ENCODE measurements at places on chromosomes 2 and 18.

- DNase-seq = no peak
Observed at GRCh38 chr18:13223311-13224143, 5.0 kb downstream of the LDLRAD4 start.

DNA sequence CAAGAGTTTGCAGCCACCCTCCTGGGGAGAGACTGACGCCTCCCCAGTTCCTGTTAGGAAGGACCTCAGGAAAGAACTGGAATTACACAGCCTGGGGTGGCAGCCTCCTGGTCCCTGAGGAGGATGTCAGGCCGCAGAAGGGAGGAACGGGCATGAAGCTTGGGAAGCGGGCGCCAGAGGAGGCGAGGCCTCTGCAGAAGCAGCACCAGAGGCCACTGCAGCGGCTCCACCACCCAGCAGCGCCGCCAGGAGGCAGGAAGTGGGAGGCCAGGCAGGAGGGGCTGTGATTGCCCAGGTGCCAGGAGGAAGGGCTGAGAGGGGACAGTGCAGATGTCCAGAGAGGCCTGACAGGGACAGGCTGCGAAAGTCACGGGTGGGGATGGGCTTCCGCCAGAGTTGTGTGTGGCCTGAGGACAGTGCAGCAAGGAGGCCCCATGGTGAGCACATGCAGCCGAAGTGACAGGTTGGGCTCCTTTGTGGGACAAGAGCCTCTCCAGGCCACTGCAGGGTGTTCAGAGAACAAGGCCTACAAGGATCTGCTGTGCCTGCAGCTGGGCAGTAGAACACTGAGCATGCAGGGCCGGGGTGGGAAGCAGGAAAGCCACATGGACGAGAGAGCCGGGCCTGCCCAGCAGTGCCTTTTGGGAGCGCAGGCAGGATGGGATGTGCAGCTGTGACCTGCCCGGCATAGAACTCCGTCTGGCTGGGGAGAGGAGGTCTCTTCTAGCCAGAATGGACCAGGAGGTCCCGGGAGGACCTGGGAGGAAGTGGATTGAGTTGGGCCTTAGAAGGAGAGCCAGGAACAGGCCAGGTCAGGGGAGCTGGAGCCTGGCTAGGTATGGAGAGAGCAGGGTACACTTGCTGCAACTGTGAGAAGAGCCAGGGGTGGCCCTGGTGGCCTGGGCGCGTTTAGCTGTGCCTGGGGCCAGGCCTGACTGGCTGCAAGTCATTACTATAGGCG lies 39.1 kb upstream of the ALPP start:
- no peak for DNase-seq

DNA sequence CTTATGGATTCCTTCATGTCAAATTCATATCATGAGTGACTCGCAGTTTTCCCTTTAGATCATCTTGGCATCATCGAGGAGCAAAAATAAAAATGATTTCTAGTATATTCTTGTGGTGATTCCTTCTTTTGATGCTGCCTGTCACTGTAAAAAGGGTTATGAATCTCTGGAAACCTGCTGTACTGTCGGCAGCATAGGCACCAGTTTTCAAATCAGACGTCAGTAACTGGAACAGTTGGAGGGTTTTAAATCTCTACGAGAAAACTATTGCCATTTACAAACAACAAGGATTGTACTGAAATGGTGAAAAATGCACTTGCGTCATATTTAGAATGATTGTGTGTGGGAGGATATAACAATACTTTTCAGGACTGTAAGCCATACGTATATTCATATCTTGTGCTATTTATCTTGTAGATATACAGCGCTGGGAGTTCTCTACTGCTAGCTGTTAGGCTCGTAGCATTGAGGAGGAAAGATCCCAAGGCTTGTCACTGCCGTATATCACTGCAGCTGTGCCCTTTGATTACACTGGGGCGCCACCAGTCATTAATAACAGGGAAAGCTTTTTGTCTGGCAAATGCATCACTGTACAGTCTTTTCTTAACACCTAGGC lies 320.7 kb downstream of the MTX2 start:
- no peak for DNase-seq

DNA sequence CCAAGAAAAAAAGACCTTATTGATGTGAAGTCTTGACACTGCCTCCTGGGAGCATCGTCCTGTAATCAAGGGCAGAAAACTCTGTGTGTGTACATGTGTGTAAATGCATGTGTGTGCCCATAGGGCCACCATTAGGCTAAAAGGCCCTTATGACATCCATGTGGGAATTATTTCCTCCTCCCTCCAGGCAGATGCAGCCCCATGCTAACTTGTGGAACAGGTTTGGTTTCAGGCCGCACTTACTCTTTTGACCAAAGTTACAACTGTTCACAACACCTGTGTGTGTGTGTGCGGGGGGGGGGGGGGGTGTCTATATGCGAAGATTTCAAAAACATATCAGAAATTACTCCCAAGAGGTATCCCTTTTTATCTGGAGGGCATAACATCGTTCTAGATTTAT lies 87.4 kb upstream of the SLC14A2 start:
- DNase-seq = no peak

DNA sequence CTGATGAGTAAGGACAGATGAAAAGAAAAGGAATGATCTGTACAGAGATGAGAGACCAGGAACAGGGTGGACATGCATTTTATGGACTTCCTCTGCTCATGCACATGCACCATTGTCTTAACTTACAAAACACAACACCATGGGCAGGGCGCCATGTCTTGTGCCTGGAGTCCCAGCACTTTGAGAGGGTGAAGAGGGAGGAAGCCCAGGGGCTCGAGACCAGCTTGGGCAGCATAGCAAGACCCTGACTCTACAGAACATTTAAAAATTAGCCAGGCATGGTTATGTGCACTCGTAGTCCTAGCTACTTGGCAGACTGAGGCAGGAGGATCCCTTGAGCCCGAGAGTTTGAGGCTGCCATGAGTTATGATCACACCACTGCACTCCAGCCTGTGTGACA lies 86.9 kb downstream of the ZFP36L2 start:
- no peak for DNase-seq

DNA sequence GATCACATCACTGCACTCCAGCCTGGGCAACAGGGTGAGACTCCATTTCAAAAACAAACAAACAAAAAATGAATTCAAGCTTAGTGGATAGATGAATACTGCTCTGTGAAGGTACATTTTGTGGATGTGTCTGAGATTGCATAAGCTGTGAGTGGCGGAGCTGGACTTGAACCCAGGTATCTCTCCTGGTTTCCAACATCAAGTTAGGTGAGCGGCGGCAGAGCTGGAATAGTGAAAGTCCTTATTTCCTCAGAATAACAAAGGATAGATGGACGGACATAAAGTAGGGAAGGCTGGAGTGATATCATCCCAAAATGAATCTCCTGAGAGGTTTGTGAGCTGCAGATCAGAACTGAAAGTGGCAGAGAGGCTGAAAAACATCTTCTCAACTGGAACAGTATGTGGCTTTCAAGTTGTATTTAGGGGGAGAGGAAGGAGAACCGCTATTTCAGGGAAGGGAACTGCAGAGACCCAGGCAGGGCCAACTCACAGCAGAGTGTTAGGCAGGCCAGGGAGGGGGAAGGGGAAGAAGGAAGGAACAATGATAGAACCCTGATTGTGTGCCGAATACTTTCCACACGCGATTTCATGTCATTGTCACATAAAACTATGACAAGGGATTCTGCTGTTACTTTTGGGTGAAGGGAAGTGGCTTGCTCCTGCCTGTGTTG lies 106.2 kb downstream of the LPIN1 start:
- no peak for DNase-seq

DNA sequence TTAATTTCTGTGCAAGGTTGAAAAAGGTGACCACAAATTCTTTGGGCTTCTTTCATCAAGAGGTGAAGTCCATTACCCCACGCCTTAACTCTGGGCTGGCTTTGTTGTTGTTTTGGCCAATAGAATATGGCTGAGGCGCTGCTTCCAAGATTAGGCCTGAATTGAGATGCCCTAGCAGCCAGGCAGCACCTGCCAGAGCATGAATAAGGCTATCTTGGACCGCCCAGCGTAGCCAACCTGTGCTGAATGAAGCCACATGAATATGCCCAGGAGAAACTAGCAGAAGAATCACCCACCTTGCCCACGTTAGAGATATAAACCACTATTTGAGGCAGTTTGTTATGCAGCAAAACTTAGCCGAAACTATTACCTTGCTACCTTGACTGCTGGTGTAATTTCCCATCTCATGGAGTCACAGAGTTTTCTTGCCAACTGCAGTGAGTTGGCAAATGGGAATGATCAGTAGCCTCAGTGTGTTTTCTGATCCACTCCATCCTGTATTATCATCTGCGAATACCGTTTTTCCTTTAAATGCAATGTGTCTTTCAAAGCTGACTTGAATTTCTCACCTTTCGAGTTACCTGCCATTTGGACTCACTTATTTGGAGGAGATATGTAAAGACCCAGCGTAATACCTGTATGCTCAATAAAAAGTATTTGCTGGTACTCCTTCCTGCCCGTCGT lies 679 bp downstream of the TSGA10 start:
- DNase-seq = no peak

DNA sequence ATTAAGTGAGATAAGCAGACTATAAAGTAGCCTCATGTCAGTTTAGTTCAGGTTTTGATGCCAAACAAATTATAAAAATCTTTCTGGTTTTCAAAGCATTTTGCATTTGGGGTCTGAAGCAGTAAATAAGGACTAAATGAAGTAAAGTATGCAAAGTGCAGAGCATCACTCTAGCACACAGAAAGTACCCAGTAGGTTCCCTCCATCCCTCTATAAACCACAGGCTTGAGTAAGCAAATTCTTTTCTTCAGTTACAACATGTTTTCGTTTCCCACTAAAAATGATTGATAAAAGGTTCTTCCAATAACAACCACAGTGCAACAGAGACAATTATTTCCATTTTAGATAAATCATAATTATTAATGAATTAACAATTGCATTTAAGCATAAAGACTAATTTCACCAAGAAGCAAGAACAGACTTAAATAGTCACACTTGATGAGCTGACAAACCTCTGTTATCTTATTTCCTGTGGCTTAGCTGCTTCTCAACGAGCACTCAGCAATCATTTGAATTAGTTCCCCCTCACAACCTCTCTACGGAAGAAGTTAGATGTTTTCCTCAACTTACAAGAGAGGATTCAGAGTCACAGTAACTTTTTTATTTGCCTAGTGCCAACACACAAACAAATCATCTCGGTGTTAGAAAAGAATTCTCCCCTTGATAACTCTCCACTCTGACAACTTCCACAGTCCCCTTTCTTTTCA lies 249.8 kb downstream of the NBAS start:
- DNase-seq = no peak

- DNase-seq = no peak
Observed at GRCh38 chr2:203689426-203690116, 16.9 kb upstream of the CD28 start.

- DNase-seq = no peak
Observed at GRCh38 chr2:6780765-6781274, 84.9 kb downstream of the CMPK2 start.

GRCh38 chr18:78924786-78925540 lies 54.7 kb upstream of the SALL3 start:
- DNase-seq = no peak

DNA sequence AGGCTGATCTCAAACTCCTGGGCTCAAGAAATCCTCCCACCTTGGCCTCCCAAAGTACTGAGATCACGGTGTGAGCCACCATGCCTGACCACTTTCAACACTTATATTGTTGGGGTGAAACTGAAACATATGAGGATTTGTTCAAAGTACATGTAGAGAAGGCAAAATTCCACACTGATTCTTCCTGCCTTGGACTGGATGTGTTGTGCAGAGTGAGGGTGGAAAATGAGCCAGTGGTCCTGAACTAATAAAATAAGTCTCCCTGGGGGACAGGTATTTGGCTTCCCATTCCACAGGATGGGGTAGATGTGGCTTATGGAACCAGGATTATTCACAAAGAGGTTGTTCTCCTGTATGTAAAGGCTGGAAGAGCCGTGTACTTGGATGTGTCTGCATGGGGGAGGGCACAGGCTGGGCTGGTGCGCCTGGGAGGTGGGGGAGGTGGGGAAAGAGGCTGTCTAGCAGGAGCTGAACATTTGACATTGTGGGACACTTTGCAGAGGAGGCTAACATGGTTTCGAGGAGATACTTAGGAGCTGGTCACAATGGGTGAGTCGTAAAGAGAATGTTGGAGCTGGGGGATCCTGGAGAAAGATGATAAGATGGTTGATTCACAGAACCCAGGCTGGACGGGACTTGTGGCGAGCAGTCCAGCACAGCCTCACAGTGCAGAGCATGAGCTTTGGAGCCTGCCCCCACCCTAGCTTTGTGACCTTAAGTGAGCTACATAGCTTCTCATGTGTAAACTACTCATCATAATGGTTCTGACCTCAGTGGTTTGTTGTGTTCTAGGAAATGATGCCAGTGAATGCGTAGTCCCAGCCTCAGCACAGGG lies at the start of gene TXNDC2:
Gene TXNDC2 (plus strand): TSS at position 804 of the 835 bp plus-strand sequence. CDS start 708 bp downstream, outside the sequence.
- DNase-seq = no peak

- no peak for DNase-seq
Observed at GRCh38 chr18:59208602-59209125, 11.3 kb upstream of the GRP start.

All from osteocyte (in vitro differentiated cells).